NCI-H2029 treated with DMSO at 0.1 percent for 48 hours (cell line): ENCODE measurements at places on chromosomes 2 and 18.

GRCh38 chr2:32003791-32004190 is 7.0 kb downstream of the MEMO1 start:
- DNase-seq = no peak

DNA sequence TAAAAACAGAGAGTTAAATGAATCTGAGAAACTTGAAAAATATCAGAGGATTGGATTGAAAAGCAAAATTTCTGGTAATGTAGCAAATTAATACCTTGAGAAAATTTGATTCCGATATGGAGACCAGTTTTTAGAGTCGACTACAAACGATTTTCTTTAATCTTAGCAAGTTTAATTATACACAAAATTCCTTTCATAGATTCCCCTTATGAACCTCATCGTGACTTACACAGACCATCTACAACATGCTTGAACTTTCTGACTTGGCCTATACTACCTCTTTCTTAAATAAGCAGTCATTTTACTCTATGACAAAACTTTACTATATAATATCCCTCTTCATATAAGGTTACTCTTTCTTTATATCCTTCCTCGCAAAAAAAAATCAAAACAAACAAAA is 769.6 kb upstream of the CRIM1 start:
- DNase-seq = no peak

GRCh38 chr2:189260361-189260814 is 80.8 kb upstream of the COL5A2 start:
- no peak for DNase-seq

GRCh38 chr2:735670-736218 is 58.5 kb upstream of the TMEM18 start:
- no peak for DNase-seq

DNA sequence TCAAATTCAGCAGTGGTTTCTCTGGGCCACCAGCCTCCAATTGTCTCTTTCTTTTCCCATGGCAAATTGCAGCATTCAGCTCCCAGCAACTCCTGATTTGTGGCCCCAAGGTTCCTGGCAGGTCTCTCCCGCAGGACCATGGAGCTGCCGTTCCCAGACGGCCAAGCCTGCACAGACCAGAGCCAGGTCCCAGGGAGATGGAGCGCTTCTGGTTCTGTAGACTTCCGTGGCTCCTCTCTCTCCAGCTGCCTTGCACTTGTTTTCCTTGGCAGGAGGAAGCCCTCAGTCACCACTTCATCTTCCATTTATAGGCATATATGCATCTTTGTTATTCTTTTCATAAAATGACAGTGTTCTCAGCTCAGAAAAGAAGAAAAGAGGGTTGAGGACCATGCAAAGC is 21.7 kb downstream of the TNP1 start:
- DNase-seq = no peak

DNA sequence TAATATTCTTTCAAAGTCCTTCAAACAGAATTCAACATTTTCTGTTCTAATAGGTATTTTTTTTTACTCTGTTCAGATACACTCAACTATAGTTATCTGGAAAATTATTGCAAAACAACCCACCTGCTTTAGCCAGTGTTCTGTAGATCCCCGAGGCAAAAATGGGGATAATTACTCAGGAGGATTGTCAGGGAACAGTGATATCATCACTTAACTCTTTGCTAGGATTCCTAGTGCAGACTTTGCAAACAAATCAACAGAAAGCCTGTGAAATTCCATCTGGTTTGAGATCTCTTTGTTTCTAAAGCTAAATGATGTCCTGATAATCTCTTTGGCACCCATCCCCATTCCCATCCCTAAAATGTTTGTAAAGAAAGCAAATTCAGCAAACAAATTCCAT is 413.6 kb upstream of the MEIS1 start:
- DNase-seq = no peak

DNA sequence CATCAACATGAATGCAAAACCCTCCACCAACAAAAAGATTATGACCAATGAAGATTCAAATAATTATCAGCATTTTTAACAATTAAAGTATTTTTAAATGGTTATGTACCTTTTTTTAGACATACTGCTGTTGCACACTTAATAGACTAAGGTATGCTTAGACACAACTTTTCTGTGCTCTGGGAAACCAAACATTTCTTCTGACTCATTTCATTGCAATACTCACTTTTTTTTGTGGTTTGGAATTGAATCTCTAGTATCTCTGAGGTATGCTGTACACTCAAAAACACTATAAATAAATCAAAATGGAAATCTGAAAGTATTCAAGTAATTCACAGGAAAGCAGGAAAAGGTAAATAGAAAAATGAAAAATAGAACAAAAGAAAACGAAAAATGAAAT is 247.9 kb upstream of the POU3F3 start:
- DNase-seq = no peak

GRCh38 chr18:11990539-11990938 is 9.2 kb downstream of the IMPA2 start:
- no peak for DNase-seq

GRCh38 chr2:152858594-152859265 is 140.3 kb downstream of the ARL6IP6 start:
- DNase-seq = peak; percentile 16

DNA sequence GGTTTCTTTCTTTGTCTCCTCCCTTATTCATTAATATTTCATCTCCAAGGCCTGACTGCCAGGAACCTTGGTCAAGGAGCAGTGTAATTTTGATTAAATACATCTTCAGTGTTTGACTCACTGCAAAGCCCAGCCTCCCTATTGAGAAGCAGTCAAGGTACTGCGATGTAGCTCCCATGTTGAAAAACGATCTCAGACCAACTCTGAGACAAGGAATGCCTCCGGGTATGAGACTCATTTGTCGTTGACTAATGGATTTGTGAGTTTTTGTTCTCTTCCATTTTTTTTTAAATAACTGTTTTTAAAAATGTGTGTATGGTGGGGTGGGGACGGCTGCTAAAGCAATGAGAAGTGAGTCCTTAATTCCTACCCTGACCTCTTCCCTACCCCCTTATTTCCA is 361.6 kb downstream of the SOX11 start:
- DNase-seq = no peak

- DNase-seq = peak; percentile 16
Measured at GRCh38 chr2:27752551-27753237, 18.8 kb upstream of the MRPL33 start.

- no peak for DNase-seq
Measured at GRCh38 chr2:218006741-218007140, 3.9 kb upstream of the TNS1 start.
